ENCODE measurements at places on chromosomes 6 and 20. TPM values are rescaled to one million over a fixed set of nuclear protein-coding genes. Genes with fewer than 3 reads are reported as not detected.

GRCh38 chr6:34418367-34418766 is 7.5 kb downstream of the RPS10 start:
- DNase-seq = no peak

- no peak for DNase-seq
Measured at GRCh38 chr6:152189736-152190135, 382.3 kb downstream of the ESR1 start.

GRCh38 chr6:22368794-22369193 is 72.0 kb upstream of the PRL start:
- no peak for DNase-seq

The FOXP4 gene
- 0.07 TPM for polyA plus RNA-seq

GRCh38 chr20:58763076-58763475 is 70.5 kb downstream of the NPEPL1 start:
- DNase-seq = no peak

- no peak for DNase-seq
Measured at GRCh38 chr20:36167902-36168503, 13.5 kb downstream of the EPB41L1 start.

The RAB22A gene
- 12.2 TPM for polyA plus RNA-seq

- no peak for DNase-seq
Measured at GRCh38 chr20:38722683-38723016, 1.6 kb upstream of the SLC32A1 start.

All from naive thymus-derived CD4-positive, alpha-beta T cell (primary cell).